ENCODE measurements at places on chromosomes 16 and 17.

DNA sequence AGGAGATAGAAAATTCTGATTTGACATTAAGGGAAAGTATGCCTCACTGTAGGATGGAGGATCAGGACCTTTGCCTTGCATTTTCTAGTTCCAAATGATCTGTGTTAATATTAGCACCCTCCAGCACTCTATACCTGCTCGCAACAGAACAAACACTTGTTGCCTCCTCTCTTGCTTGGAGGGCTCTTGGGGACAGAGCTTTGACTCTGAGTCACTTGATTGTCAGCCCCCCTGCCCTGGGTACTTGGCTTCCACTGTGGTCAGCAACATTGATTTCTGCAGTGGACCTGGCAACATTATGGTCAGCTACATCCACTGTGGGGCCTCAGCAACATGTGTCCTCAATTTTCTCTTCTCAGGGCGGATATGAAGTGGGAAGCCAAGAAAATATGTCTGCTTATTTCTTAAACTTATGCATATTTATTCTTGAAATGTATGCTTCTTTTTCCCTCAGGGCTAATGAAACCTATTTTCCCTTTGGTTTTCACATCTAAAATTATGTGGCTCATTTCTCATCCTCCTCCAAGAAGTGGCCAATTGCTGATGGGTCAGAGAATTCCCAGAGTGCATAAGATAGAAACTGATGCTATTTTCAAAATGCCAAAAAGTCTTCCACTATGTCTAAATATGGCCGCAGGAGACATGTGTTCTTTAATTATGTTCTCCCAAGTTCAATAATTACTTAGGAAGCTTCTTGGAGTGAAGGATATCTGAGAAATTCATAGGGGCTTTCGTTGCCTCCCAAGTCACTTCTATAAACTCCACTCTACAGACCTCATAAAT is 94.6 kb upstream of the SMIM36 start:
- no peak for DNase-seq

- DNase-seq = no peak
Measured at GRCh38 chr17:45854209-45854608, 9.5 kb downstream of the SPPL2C start.

DNA sequence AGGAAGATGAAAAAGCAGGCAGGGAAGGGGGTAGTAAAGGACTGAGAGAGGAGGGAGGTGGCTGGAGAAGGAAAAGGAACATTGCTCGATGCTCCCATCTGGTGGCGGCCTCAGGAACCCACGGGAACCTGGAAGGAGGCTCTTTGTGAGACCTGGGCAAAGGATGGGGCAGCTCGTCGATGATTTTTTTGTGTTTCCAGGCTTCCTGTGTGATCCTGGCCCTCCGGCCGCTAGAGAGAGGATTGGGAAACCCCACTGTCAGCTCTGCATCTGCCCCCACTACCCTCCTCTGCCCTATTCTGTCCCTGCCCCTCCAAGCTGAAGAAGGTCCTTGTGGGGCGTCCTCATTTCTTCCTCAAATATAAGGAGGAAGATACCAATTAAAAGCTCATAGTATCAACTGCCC is 6.6 kb downstream of the WFIKKN2 start:
- peak; percentile 65 for DNase-seq

- no peak for DNase-seq
Measured at GRCh38 chr17:44677136-44677535, 12.4 kb downstream of the CCDC43 start.

GRCh38 chr16:397736-398332 is 835 bp downstream of the NME4 start:
- peak; percentile 37 for DNase-seq

DNA sequence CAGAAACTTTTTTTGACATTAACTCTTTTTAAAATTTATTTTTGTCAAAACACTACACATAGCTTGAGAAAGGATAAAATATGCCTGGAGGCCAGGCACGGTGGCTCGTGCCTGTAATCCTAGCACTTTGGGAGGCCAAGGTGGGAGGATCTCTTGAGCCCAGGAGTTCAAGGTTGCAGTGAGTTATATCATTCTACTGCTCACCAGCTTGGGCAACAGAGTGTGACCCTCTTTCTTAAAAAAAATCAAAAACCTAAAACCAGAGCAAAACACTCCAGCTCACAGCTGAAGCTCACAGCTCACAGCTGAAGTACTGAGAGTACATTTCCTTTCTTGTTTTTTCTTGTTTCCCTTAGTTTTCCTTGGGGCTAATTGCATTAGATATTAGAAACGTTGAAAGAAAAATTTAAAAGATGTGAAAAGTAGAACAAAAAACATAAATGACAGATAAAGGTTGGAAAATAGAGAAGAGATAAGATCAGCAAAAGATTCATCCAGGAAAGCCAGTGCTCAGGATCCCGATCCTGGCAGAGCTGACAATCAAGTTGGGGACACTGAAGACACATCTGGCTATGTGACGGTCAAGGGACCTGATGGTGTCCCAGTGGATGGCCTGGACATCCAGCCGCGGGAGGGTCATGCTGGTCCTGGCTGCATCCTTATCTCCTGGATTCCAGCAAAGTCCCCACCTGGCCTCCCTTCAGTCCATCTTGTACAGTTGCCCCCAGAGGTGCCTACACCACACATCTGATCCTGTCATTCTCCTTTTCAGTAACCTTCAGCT is 9.8 kb downstream of the CHST6 start:
- DNase-seq = no peak

DNA sequence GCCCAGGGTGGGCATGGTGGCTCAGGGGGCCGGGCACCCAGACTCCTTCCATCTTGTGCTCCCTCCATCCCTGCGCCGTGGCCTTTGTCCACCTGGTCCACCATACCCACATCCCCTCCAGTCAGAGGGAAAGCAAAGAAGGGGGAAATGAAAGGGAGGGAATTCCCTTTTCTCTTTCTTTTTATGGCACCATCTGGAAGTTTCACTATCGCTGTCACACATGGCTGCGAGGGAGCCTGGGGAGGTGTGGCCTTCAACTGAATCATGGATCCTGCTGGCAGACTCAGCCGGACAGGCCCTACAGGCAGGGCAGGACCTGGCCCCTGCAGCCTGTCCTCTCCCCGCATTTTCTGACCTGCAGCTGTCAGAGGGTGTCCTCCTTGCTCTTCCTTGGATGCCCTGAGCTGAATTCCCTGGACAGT is 6.2 kb downstream of the SLC12A3 start:
- no peak for DNase-seq

- DNase-seq = no peak
Measured at GRCh38 chr16:13372421-13372820, 471.0 kb downstream of the SHISA9 start.

- no peak for DNase-seq
Measured at GRCh38 chr16:49858200-49859124, 2.5 kb upstream of the ZNF423 start.

- no peak for DNase-seq
Measured at GRCh38 chr16:48378836-48379235, 6.4 kb downstream of the SIAH1 start.

- DNase-seq = no peak
Measured at GRCh38 chr17:47660064-47660492, 10.4 kb downstream of the KPNB1 start.

DNA sequence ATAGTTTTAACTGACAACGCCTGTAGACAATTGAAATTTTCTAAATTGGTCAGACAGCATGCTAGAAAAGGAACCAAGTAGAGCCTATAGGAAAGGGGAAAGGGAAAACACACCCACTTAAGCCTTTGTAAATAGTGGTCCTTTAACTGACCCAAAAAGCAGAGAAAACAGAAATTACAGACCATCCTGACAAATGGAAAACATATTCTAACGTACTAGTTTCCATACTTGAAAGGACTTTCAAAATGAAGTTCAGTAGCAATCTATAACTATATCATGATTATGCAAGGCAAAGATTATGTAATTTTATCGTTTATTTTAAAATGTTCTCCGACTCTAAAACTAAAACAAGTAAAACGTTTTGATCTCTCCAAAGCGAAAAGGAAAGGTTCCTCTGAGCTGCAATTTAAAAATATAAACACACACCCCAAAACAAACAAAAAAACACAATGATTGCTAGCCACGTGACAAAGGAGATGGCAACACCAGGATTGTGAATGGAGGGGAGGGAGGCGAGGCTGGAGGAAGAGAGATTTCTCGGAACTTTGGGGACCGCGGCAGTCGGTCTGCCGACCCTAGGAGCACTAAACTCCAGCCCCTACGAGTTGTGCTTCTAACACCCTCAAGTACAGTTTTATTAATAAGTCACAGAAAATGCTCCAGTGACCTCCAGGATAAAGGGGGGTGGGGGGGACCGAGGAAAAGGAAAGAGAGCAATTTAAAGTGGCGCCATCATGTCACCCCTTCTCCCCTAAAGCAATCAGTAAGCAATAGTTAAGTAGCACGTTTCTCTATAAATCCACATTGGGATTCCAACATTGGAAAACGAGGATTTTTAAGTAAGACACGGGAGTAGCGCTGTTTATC is 1.7 kb downstream of the KANSL1 start:
- peak; percentile 38 for DNase-seq

- no peak for DNase-seq
Measured at GRCh38 chr17:10633738-10634379, 23.2 kb downstream of the MYH3 start.

DNA sequence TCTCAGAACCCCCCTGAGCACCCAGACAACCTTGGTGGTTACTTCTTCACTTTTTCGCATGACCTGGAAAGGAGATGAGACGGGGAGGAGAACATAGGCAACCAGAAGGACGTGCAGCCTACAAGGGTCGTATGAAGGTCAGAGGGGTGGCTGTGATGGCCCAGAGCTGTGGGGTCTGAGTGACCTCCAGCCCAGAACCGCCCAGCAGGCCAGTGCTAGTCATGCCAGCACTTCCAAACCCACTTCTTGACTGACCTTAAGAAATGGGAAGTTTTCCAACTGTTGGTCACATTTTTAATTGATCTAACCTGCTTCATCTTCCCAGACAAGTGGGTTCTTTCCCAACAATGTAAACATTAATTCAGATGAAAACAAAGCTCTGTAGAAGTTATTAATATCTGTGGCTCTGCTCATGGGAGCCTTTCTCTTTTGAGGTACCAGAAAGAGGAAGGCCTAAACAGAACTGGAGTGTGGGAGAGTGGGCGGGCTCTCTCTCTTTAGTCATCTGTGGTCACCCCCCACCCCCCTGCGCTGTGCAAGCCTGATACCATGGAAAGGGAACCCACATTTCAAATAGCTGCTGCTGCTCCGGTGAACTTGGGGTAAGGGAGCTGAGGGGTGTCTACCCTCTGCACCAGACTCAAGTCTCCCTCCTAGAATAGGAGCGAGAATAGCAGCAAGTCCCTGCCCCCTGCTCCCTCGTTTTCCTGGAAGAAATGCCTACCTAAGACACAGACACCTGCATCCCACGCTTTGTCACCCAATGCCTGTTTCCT is 101.6 kb downstream of the RAB11FIP4 start:
- peak; percentile 74 for DNase-seq

- no peak for DNase-seq
Measured at GRCh38 chr16:71373073-71373472, 14.6 kb downstream of the CALB2 start.

- DNase-seq = no peak
Measured at GRCh38 chr17:21301593-21302550, 17.4 kb downstream of the MAP2K3 start.

GRCh38 chr17:74637926-74638325 is 14.4 kb upstream of the CD300E start:
- DNase-seq = no peak
